ENCODE measurements at places on chromosomes 12 and 14.

DNA sequence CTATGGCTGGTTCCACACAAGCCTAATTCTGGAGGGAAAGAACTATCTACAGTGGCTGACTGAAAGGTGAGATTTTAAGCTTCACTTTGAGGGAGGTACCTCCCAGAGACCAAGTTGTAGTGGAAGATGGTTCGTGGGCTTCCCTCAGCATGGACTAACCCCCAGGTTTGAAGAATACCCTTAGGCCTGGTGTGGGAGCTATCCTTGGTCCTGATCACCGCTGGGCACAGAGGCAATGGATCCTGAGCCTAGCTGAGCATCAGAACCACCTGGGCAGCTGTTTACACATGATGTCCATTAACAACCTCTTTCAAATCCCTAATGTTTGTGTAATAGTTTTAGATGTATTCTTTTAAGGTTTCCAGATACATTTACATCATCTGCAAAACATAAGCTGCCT lies 10.3 kb downstream of the DAO start:
- DNase-seq, result no peak

DNA sequence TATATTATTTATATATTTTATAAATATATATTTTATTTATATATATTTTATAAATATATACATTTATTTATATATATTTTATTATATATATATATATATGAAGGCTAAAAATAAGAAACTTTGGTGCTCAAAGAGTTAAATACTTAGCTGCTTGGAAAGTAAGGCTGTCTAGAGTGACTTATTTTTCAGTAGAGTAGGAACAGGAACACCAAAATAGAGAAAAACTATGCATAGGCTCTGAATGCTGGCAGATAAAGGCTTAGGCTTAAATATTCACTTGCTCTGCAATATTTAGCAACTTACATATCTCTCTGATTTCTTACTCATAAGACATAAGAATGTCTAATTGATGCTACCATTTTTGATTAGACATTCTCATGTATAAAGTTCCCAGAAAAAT lies 991.2 kb downstream of the VRK1 start:
- DNase-seq, result no peak

- DNase-seq, result no peak
These were observed 372.1 kb upstream of the CCDC196 start for GRCh38 chr14:66114071-66114470.

- DNase-seq, result no peak
These were observed 21.1 kb downstream of the ENTPD5 start for GRCh38 chr14:73997944-73998447.

DNA sequence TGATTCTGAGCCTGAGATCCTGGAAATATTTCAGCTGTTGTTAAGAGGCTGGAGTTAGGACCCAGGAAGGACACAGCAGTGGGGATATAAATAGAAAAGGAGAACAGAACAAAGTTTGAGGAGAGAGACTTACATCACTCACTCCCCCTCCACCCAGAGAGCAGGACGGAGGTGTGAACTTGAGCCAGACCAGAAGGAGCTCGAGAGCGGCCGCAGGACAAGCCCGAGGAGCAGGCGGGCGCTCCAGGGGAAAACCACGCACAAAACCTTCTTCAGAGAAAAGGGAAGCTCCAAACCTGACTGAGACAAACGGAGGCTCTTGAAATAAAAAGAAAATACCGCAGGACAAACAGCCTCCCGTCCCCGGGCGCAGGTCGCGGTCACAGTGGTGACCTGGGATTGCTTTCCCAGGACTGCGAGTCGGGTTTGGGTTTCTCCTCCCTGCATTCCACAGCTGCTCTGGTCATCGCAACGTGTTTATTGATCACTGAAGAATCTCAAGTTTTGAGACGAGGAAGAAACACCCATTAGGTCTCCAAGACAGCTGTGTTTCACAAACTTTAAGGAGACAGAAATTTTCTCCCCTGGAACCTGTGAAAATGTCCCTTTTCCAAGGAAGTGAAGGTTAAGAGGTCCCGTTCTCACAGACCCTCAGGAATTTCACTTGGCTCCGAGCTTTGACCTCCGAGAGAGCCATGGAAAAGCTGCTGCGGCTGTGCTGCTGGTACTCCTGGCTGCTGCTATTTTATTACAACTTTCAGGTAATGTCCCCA lies at the start of gene ADGRD1:
ADGRD1 (plus strand) TSS at position 137 of the 773 bp plus-strand sequence; CDS start at position 696, 559 bp downstream.
- DNase-seq, result no peak

DNA sequence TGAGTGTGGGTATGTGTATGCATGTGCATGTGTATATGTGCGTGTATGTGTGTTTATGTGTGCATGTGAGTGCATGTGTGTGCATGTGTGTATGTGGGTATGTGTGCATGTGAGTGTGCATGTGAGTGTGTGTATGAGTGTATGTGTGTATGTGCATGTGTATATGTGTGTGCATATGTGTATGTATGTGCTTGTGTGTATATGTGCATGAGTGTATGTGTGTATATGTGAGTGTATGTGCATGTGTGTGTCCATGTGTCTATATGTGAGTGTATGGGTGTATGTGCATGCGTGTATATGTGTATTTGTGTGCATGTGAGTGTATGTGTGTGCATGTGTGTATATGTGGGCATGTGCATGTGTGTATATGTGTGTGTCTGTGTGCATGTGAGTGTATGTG lies 25.7 kb downstream of the FAIM2 start:
- no peak for DNase-seq

DNA sequence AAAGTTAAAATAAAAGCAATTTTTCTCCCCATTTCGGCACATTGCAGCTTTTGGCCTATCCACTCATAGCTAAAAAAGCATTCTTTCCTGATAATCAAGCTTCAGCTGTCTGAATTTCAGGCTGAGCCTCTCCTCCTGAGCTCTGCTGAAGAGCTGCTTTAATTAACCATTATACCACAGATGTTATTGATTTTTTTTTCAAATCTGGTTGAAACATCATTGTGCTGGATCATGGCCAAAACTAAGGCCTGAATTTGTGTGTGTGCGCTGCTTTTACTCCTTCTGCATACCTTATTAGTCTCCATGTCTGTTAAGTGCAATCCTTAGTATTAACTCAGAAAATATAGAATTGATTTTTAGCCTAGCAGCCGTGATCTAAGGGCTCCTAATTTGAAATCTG lies 52.3 kb downstream of the MBIP start:
- no peak for DNase-seq

DNA sequence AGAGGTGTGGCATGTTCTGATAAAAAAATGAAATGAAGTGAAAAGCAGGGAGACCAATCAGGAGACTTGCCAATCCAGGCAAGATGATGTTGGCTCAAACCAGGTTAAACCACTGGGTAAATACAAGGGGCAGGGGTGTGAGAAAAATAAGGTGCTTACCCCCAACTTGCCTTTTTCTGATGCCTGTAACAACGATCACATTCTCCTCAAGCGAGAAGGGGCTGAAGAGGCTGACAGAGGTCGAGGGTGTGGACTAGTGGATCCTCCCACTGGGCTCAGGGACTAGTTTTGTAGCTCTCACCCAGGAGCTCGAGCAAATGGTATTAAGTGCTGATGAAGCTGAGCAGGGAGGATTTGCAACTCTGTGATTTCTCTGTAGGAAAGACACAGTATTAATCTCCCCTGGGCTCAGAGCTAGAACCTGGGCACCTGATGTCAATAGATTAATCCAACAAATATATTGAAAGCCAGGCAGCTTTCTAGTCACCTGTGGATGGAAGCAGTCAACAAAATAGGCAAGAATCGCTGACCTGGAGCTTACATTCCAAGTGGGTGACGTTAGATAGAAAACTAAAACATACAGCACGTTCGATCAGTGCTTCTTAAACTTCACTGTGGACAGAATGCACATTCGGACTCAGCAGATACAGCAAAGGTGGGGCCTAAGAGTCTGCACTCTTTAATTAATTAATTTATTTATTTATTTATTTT lies 15.2 kb upstream of the EAPP start:
- no peak for DNase-seq

DNA sequence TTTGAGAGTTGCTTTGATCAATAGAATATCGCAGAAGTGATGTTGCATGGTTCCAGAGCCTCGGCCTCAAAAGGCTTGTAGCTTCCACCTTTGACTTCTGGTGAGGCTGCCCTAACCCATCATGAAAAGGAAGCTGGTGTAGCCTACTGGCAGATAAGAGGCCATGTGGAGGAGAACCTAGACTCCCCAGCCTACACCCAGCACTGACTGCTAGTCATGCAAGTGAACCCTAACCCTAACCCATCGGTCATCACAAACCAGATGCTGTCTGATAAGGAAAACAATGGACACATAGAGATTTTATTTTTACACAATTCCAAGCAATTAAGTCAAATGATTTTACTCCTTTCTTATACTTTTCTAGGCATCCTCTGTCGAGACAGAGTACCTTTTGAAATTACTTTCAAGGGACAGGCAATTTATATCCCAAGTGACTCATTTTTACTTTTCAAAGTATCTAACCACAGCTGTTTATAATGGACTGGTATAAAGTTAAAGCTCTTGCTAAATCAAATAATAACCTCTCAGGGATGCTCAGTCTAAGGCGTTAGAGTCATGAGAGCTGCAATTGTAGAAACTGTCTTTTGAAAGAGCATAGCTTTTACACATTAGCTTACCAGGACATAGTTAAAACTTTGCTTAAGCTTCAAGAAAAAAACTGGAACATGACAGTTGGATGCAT lies 17.6 kb downstream of the PTPRB start:
- DNase-seq, result no peak

DNA sequence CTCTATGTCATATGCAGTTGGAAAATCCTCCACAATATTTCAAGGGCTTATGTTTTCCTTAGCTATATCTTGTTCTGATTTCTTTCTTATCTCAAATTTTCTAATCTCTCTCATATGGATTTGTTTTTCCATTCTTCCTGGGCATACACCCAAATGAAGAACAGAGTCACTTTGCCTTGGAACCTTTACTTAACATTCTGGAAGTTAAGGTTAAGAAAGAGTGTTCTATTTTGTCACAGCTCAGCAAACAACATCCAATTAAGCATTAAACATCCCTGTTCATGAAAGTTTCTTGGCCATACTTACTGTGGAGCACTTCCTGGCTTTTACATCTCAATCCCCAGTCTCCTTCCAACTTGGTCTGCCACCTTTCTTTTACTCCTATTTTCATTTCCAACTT lies 5.3 kb downstream of the NAV3 start:
- DNase-seq, result no peak

GRCh38 chr12:40010899-40011774 lies 94.7 kb downstream of the SLC2A13 start:
- no peak for DNase-seq

GRCh38 chr12:97148941-97149559 lies 242.0 kb downstream of the NEDD1 start:
- DNase-seq, result no peak

GRCh38 chr14:100037353-100037752 lies 27.9 kb upstream of the EVL start:
- DNase-seq, result no peak

- no peak for DNase-seq
These were observed 94.6 kb upstream of the PRICKLE1 start for GRCh38 chr12:42683933-42684801.

GRCh38 chr12:64723630-64724029 lies 35.6 kb downstream of the GNS start:
- no peak for DNase-seq

- no peak for DNase-seq
These were observed 88.7 kb upstream of the EGLN3 start for GRCh38 chr14:34039428-34040047.

DNA sequence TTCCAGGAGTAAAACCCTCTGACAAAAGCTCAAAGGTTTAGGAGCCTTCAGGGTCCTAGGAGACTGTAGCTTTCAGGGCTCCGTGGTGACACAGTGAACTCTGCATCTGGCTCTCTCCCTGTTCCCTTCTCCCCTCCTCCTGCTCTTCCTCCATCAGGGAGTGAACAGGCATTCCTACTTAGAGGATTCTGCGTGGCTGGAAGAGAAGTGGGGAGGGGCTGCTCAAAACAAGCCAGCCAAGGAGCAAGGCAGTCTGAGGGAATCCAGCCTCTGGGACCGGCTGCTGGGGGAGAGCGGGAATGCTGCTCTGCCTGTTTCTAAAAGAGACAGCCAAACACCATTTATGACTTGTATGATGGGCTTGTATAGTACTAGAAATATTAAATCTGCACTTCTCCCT lies 49.5 kb downstream of the RBMS2 start:
- DNase-seq, result no peak

GRCh38 chr12:58712976-58713375 lies 207.3 kb downstream of the LRIG3 start:
- DNase-seq, result no peak

DNA sequence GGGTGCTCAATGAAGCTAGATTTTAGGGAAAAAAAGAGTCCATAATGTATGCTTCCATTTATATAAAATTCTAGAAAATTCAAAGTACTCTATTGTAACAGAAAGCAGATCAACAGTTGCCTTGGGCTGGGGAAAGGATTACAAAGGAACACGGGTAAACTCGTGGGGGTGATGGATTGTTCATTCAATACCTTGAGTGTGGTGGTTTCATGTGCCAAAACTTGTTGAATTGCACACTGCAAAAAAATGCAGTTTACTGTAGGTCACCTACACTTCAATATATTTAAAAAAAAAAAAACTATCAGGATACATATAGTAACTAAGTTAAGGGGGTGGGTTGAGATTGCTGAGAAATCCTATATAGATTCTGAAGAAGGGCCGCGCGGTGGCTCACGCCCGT lies 33.6 kb downstream of the PAWR start:
- DNase-seq, result no peak

- DNase-seq, result no peak
These were observed 27.1 kb upstream of the LUM start for GRCh38 chr12:91138337-91138920.

GRCh38 chr12:120581998-120582397 lies 796 bp upstream of the POP5 start:
- DNase-seq, result no peak

GRCh38 chr12:100186071-100186470 lies 14.5 kb upstream of the ACTR6 start:
- DNase-seq, result no peak

DNA sequence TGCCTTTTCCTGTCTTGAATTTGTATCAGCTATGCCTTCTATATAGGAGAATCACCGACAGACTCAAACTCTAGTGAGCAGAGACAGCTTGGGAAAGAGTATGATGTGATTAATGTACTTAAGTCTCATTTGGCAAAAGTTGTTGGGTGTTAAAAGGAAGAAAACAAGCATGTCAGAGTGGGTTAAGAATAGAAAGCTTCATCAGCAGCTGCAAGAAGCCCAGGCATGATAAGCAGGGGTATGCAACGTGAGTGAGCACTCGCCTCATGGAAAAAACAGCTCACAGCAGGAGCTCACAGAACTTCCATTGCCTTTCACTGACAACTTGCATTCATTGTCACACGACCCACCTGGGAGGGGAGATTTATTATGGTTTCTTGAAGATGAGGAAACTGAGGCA lies 35.9 kb upstream of the WNK1 start:
- no peak for DNase-seq

GRCh38 chr14:22981876-22982476 lies 375 bp downstream of the AJUBA start:
- no peak for DNase-seq

GRCh38 chr14:105537580-105538474 lies 11.4 kb downstream of the TMEM121 start:
- DNase-seq, result peak; percentile 56
